Stimulated activated CD4-positive, alpha-beta T cell treated with anti-CD3 and anti-CD28 coated beads, Interleukin-15, amount 100 ng/mL, for 24 hours (primary cell): ENCODE measurements at places on chromosomes 5 and 9.
A peak's percentile ranks its signal among the peaks of the same experiment; 100 is the strongest.

GRCh38 chr5:132156413-132156812 lies 71.2 kb downstream of the P4HA2 start:
- DNase-seq, result no peak

DNA sequence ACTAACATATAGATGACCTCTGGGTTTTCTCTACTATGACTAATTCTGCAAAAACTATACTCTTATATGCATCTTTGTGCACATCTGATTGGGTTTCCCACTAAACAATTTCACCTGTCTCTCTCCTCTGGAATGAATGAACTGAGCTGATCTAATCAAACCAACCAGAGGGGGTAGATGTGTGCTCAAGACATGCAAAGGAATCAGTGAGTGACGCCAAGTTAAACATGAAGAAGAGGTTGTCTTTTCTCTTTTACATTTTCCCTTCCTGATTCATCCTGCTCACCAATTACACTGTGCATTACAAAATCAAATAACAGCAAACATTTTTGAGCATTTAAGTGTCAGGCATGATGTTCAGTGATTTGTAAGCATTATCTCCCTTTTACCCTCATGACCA lies 29.6 kb upstream of the GRXCR2 start:
- DNase-seq, result no peak

DNA sequence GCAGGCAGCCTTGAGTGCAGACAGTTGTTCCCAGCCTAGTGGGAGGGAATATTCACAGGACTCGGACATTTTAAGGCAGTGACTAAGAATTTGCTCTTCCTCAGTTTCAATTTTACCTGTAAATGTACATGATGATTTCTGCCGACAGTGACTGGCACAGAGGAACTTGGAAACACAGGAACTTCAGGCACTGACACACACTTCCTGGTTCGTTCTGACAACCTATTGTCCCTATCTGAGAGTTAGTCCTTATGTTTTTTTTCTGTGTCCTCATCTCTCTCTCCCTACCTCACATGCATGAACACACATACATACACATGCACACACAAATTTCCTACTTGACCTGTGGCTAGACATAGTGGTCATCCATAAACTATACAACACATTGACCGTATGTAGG lies 89.4 kb upstream of the CD180 start:
- no peak for DNase-seq

DNA sequence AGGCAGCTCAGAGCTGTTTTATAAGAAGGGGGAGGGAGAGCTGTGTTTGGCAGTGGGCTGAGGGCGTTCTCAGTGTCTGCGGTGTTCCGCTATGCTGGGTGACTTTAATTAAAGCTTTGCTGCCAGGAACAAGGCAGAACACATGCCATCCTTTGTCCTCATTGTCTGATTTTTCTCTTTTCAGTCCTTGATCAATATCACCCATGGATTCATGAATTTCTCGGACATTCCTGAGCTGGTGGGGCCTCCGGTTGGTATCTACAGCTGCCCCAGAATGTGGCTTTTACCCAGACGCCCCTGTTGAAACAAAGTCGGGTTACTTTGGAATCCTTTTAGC lies 66.5 kb upstream of the TGFBR1 start:
- DNase-seq, result no peak

- no peak for DNase-seq
These were observed 20.6 kb downstream of the MEGF9 start for GRCh38 chr9:120693700-120694008.

DNA sequence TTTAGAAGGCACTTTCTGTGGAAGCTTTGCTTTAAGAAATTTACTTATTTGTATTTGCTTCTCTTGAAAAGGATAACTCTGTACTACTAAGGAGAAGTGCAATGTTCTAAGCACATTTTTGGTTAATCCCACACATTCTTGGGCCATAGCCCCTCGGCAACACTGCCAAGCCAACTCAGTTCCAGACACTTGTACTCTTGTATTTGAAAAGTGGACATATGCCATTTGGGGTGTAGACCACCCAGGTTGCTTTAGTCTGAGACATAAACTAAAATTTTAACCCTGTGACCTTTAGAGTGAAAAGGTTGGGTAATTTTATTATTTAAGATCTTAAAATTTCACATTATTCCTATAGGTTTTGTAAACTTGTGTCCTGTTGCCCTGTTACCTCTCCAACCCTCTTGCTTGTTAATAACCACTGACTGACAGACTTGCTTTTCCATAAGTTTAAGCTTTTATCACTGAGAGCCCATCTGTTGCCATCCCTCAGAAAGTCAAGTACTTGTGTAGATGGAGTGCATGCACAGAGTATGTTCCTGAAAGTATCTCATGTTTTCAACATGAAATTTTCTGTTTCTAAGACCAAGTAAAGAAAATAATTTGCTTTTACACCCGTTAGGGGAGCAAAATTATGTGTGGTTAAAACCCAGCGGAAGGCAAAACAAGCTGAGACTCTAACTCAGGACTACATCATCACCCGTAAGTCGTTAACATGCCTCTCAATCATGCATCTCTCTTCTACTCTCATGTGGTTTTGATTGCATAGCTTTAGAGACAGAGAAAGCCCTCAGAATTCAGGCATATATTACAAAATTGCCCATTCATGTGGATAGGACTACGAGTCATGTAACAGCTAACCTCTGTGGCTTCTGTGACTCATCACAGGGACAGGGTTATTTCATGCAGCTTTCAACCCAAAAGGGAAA lies 117.3 kb downstream of the GDNF start:
- DNase-seq, result peak; percentile 56

DNA sequence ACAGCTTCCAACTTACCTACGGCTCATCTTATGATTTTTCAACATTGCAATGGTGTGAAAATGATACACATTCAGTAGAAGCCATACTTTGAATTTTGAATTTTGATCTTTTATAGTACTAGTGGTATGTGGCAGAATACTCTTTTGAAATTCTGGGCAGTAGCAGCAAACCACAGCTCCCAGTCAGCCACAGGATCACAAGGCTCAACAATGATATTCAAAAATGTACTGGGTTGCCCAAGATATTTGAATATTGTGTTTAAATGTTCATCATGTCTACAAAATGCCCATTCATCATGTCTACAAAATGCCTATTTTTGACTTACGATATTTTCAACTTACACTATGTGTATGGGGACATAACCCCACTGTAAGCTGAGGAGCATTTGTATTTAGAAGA lies 81.3 kb upstream of the PRR16 start:
- no peak for DNase-seq

DNA sequence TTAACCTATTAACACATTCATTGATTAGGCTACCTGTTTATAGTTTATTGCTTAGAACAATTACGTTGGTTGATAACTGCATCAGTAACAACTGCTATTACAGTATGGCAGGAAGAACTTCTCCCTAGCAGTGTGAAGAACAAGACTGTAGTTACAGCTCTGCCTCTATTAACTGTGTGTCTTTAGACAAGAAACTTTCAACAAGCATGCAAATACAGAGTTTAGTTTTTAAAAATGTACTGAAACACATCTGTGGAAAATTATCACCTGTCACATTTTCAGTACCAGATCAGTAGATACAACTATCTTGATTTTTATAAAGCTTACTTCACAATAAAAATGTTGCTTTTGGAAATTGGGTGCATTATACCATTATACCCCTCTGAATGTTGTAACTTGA lies 22.2 kb downstream of the ELL2 start:
- DNase-seq, result no peak

DNA sequence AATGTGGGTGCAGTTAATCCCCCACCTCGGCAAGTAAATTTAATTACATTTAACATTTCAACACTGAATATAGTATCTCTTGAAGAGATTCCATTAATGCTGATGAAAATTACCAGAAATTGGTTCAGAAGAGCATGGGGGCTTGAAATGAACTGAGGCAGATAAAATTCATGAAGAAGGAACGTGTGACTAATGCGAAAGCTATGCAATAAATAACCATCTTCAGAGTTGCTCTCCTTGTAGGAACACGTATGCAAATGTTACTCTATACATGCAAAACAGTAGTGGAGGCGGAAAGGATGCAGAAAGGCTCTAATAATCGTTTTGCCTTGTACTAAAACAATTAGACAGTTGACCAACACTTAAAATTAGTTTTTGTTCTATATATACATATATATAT lies 320.2 kb downstream of the CTNND2 start:
- no peak for DNase-seq

DNA sequence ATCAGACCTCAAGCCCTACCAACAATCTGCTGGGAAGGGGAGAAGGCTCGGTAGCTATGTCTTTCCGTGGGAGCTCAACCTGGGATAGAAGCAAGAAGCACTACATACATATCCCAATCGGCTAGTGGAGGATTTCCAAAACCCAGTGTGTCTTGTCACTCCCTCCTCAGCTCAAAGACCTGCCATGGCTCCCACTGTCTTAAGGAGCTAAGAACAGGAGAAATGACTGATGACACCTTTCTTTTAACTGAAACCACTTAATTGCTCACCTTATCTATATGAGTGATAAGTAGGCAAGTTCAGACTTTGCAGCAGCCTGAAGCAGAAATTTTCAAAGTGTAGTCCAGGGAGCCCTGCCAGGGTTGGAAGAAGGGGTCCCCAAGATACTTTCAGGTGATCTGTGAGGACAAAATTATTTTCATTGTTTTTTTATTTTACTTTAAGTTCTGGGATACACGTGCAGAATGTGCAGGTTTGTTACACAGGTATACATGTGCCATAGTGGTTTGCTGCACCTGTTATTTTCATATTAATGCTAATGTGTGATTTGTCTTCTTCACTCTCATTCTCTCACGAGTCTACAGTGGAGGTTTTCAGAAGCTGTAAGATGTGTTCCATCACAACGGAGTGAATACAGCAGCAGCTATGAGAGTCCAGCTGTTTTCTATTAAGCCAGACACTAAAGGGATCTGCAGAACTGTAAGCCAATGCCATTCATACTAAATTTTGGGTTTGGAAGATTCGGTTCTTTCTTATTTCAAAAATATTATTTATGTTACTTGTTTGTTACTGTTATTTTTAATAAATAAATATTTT lies 41.4 kb downstream of the PAX5 start:
- no peak for DNase-seq

- no peak for DNase-seq
These were observed 69.9 kb downstream of the CYFIP2 start for GRCh38 chr5:157335534-157336422.

DNA sequence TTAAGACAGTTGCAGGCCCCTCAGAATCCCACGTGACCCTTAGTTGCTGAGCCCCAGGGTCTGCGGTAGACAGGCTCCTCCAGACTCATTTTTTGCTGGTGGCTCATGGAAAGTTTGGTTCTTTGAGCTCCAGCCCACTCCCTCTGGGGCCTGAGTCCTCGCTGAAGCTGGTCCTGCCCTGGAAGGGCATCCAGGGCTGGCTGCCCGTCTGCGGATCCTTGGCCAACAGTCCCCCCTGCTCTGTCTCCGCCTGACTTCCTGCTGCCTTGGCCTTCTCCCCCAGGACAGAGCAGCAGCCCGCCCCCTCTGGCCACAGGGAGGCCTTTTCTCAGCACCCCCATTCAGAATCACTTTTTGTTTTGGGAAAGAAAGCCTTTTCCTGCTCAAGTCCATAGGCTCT lies 24.4 kb downstream of the SLC6A7 start:
- DNase-seq, result no peak

DNA sequence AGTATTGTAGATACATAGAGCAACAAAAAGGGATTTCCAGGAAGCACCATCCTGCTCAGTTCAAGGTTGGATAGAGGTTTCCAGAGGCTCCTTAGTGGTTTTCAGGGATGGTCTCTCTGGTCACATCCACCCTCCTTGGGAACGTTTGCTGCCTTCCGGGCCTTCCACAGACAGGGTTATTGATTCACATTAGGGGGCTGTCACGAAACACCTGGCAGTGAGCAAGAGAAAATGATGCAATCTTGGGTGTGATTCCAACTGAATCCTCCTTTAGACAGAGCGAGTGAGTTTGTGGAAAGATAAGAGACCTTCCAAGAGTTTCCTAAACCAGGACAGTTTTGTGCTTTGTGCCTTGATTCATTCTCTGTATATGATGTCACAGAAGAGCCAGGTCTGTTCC lies 43.8 kb upstream of the CTSL start:
- no peak for DNase-seq

DNA sequence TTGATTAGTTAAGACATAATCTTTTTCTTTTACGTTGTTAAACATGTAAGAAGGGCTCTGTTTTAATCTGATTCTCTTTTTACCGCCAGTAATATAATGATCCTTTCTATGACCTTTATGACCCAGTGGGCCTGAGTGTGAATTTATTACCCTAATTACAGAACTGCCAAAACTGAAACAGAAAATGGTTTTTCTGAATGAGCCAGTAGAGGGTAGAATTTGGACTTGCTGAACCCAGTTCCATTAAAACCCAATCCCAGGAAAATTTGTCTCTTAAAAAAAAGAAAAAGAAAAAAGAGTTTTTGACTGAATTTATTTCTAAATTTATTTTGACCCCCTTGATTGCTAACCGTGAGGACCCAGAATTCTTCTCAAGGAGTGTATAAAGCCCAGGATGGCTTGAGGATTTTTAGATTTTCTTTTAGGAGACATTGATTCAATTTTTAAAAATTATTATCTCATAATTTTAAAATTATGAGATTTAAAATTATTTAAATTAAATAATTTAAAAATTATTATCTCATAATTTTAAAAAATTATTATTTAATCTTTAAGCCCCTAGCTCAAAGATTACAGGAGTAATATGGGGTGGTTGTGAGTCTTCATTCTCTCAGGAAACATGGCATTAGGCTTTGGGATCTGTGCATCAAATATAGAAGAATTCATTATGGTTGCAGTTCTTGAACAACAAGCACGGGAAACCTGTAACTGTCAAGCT lies 94.1 kb upstream of the GLIS3 start:
- DNase-seq, result no peak

- DNase-seq, result no peak
These were observed 45.3 kb downstream of the NDFIP1 start for GRCh38 chr5:142153674-142154448.

DNA sequence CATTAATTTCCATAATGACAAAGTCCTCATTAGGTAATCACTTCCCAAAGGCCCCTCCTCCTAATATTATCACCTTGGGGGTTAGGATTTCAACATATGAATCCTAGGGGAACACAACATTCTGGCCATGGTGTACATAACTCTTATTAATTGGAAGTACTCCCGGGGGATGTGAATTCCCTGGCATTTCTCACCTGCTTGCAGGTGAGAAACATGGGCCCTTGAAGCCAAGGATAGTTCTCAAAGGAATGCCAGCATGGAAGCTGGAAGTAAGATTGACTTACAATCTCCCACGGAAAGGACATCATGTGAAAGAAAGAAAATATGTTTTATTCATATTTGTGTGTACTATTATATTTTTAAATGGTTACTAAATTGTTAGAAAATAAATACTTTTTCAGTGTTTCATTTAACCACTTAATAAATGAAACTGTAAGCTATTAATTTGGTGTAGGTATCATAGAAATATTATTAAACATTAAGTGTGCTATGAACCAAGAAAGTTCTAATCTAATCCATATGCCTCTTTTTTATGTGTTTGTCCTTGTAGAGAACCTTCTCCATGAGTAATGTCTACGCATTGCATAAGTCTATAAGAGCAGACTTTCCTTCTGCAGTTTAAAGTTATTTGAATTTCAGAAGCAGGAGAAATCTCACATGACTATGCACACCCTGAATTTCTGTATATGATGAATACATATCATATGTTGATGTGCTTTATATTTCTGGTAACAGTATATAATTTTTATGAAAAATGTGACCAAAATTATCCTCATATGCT lies 59.4 kb downstream of the ANXA1 start:
- DNase-seq, result no peak
